Fibroblast of skin of abdomen (primary cell): ENCODE measurements at places on chromosomes 16 and 17.

DNA sequence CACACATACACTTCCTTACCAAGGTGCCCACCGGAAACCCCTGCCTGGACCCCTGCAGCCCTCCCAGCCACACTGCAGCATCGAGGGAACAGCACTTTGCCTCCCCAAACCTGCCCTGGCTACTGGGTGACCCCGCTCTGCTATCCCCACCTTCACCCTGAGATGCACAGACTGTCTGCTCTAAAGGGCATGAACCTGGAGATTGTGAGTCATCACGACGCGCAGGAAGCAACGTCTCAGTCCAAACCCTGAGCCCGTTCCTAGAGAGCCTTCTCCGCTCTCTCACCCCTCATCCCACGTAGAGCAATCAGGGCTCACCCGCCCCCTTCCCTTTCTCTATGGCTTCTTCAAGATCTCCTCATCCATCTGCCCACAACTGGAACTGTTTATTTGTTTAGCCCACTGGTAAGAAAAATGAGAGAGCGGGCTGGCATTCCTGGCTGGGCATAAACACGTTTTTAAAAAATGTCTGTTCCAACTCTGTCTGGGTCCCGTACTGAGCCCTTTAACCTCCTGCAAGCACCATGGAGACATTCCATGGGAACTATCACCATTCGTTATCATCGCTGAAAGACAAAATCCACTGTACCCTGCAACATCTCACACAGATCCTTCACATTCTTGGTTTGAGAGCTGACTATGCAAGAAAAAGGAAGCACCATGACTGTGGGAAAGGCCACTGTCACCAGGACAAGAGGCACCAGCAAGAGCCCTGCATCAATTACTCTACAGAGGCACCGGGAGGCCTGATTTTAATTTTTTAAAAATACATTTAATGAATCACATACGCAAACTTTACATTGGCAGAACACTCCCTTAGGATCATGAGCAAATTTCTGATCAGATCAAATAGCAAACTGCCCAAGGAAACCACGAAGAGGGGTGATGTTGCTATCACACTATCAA is 28.2 kb downstream of the ZFHX3 start:
- DNase-seq = peak; percentile 60

GRCh38 chr16:946048-946395 is 24.8 kb downstream of the LMF1 start:
- no peak for DNase-seq

GRCh38 chr17:55342800-55343585 is 78.2 kb downstream of the HLF start:
- DNase-seq = no peak

- peak; percentile 79 for DNase-seq
Measured at GRCh38 chr17:18158022-18158600, 25.5 kb upstream of the ALKBH5 start.

DNA sequence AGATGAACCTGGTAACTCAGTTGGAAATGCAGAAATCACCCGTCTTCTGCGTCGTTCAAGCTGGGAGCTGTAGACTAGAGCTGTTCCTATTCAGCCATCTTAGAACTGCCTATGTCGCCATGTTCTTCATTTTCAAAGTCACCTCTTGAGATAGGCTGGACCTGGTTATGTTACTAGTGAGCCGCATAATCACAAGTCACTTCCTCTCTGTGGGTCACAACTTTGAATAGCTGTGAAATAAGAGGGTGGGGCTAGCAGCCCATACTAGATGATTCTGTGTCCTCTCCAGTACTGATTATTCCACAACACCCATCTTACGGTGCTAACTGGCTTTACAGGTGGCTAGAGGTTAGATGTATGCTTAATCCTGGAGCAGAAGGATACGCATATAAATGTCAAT is 74.2 kb downstream of the VPS53 start:
- DNase-seq = no peak

- DNase-seq = peak; percentile 23
Measured at GRCh38 chr17:4520894-4521600, 22.4 kb downstream of the SPNS2 start.

DNA sequence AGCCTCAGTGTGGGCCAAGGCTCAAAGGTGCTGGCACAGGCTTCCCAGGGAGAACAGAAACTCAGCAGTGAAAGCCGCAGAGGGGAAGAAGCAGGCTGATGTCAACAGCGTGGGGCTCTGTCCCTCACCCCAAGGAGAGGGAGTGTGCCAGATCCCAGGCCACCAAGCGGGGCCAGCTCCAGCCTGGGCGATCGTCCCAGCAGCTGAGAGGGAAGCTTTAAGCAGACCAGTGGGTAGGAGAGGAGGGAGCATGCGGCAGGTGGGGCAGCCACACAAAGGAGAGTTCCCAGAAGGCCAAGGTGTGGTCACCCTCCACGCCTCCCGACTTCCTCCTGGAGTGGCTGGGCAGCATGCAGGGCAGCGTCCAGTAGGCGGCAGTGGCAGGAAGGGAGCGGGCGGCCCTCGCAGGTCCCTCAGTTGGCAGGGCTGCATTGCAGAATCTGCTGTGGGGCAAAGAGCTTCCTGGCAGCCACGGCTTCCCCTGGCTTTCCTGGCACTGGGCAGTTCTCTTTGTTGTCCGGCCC is 6.0 kb downstream of the SYNGR2 start:
- no peak for DNase-seq

DNA sequence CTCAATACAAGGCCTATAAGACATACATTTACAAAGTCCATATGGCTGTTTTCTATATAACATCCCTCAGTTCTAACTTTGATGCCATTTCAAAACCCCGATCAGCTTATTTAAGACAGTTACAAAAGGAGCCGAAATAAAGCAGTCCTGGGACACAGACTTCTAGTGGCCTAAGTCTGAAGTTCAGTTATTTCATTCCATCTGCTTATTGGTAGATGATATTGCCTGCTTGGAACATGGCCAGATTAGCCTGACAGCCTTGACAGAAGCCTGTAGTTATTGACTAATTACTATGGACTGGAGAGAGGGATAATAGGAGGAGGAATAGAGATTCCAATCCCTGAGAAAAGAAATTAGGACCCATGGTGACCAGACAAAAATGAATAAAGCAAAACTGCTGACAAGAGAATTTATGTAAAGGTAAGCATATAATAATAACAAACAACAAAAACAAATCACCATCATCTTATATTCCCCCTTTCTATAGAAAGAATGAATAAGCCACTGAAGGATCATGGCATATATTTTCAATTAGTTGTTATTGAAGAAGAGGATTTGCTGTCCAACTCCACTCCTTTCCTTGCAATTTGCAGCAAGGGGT is 206.3 kb upstream of the TOM1L1 start:
- DNase-seq = no peak

DNA sequence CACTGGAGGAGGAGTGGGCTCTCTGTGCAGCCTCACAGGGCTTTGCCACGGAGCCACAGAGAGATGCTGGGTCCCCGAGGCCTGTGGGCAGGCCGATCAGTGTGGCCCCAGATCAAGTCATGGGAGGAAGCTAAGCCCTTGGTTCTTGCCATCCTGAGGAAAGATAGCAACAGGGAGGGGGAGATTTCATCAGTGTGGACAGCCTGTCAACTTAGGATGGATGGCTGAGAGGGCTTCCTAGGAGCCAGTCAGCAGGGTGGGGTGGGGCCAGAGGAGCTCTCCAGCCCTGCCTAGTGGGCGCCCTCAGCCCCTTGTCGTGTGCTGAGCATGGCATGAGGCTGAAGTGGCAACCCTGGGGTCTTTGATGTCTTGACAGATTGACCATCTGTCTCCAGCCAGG is 3.9 kb downstream of the NXPH3 start:
- no peak for DNase-seq

GRCh38 chr17:7403043-7403726 is 712 bp downstream of the TMEM256 start:
- peak; percentile 12 for DNase-seq

- no peak for DNase-seq
Measured at GRCh38 chr16:84223456-84223855, 16.4 kb downstream of the KCNG4 start.

DNA sequence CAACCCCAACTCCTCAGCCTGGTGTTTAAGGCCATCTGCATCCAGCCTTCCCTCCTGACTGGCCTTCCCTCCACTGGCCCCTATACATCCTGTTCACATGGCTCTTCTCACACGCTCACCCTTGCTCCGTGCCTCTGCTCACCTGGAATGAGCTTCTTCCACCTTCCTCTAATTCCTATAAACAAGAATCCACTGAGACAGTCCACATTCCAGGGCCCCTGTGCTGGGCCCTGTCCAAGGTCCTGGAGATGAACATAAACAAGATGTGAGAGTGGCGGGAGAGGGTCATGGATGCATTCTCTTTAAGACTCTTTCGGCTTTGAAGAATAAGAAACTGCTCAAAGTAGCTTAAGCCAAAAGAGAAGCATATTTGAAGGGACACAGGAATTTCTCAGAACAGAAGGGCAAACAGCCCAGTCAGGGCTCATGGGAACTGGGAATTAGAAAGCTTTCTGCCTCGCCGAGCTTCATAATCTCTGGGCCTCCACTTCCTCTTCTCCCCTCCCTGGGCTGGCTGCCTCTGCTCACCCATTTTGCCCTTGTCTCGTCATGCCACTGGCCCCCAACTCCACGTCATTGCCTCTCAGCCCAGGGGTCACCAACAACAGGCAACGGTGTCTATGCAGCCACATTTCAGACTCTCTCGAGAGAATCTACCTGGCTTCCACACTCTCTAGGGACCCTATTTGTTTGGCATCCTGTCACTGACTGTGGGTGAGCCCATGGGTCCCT is 13.5 kb downstream of the SPPL2C start:
- peak; percentile 27 for DNase-seq

DNA sequence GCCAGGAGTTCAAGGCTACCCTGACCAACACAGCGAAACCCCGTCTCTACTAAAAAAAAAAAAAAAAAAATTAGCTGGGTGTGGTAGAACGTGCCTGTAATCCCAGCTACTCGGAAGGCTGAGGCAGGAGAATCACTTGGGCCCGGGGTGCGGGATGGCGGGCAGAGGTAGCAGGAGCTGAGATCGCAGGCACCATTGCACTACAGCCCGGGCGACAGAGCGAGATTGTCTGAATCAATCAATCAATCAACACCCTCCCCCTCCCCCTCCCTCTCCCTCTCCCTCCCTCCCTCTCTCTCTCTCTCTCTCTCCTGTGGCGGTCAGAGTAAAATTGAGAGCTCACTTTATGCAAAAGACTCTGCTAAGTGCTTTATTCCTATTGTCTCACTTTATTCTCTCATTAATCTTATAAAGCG is 1.2 kb downstream of the HSDL1 start:
- peak; percentile 15 for DNase-seq

DNA sequence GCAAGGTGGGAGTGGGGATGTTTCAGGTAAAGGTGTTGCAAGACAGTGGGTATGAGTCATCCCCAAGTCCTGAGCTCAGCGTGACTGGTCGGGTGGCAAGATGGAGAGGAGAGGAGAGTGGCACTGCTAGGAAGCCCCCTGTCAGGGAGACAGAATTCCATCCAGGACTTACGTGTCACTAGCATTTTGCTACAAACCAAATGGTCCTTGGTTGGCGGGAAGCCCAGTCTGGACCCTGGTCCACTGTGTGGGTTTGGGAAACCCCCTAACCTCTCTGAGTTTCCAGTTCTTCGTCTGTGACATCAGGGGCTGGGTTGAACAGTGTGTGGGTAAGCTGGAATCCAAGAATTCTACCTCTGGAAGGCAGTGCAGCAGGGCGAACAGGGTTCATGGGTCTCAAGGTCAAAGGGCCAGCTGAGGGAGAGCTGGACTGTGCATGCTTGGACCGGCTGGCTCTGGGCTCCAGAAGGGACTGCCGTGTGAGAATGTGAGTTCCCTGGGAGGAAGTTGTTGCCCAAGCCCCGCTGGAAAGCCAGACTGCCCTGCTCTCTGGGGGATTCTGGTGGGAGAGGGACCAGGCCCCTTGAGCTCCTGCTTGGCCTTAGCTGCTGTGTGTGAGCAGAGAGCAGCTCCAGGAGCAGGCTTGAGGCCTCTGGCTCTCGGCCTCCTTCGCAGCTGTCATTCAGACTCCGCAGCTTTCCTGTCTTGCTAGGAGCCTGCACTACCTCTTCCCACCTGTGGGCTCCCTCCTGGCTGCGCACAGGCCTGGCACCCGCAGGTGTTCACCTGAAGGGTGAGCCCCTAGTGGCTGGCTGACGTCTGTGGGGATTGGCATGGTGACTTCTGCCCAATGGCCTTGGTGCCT is 84.6 kb downstream of the NT5M start:
- DNase-seq = no peak

- no peak for DNase-seq
Measured at GRCh38 chr16:86798247-86799041, 220.1 kb downstream of the FOXL1 start.

- no peak for DNase-seq
Measured at GRCh38 chr17:51245535-51245934, 14.3 kb downstream of the MBTD1 start.

DNA sequence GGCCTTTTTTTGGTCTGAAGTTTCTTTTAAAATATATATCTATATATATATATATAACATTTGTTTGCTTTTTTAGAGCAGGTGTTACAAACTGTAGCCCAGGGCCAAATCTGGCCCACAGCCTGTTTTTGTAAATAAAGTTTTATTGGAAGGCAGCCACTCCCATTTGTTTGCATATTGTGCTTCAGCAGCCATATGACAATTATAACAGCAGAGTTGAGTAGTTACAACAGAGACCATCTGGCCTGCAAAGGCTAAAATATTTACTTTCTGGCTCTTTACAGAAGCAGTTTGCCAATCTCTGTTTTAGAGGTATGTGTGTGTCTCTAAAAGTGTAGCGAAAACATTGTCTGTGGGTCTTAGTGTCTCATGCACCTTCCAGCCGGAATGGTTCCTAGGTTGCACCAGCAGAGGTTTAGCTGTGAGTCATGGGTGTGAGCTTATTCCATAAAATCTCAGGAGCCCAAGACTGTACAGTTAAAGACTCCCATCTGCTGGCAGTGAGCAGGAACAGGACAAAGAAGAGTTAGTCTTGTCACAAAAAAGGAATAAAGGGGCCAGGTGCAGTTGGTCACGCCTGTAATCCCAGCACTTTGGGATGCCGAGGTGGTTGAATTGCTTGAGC is 23.8 kb downstream of the LCMT1 start:
- DNase-seq = peak; percentile 35

DNA sequence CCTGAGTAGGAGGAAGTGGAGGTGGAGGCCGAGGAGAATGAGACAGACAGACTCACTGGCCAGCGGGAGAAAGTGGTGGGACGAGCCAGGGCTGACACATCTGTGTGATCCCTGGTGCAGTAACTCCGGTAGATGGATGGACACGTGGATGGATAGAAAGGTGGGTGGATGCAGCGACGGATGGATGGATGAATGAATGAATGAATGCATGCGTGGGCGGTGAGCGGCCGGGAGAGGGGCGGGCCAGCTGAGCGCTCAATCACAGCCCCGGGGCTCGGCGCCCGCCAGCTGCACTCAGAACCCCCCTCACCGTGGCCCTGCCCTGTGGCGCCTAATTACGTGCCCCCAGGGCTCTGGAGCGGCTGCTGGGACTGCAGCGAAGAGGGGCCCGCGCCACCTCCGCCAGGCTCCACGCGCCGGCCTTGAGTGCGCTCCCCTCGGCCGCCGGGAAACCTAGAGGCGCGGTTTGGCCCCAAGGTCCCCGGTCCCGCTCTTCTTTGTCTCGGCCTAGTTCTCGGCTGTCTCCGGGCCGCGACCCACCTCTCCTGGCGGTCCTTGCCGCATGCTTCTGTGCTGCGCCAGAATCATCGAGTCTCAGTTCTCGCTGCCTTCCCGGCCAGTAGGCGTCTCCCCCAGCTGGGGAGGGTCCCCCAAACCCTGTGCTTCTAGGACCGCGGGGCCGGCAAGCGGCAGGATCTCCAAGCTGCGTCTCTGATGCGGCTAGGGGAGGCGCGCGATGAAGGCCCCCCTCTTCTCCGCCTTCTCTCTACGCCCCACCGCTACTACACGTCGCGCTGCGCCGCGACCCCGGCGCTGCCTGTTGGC is 41.0 kb downstream of the RAI1 start:
- peak; percentile 31 for DNase-seq

GRCh38 chr16:56919099-56919800 is 12.7 kb upstream of the HERPUD1 start:
- no peak for DNase-seq
